ENCODE measurements at places on chromosomes 3 and 15. TPM values are rescaled to one million over a fixed set of nuclear protein-coding genes. Genes with fewer than 3 reads are reported as not detected.
A peak's percentile ranks its signal among the peaks of the same experiment; 100 is the strongest.

GRCh38 chr3:9214185-9214584, 35.3 kb downstream of the SRGAP3 start:
- no peak for DNase-seq

DNA sequence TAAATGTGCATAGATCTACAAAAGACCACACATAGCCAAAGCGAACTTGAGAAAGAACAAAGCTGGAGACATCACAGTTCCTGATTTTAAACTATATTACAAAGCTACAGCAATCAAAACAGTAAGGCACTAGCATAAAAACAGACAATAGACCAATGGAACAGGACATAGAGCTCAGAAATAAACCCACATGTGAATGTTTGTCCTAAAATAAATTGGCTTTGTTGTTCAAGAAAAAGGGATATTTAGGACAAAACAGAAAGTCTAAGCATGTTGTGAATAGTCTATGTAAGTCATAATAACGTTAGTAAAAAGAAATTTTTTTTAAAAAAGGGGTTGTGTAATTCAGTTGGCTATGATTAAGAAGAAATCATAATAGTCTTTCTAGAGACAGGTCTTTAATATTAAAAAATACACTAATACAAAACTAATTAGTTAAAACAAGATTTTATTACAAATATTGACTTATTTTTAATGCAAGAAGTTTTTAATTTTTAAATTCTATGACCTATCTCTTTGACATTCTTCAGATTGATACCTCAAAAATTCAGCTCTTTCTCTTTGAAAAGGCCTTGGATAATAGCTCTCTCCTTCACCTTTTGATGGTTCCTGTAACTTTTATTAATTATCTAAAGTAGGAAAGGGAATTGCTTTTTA, 11.6 kb downstream of the TMEM212 start:
- DNase-seq = no peak

GRCh38 chr15:53472883-53473282, 286.6 kb downstream of the WDR72 start:
- DNase-seq = no peak

GRCh38 chr3:54046641-54047214, 75.6 kb upstream of the CACNA2D3 start:
- peak; percentile 92 for DNase-seq

Gene C3orf33
- total RNA-seq = 2.6 TPM
